ENCODE measurements at places on chromosomes 3 and 15.

- peak; percentile 33 for DNase-seq
Measured at GRCh38 chr3:150761831-150762661, 923 bp downstream of the SIAH2 start.

DNA sequence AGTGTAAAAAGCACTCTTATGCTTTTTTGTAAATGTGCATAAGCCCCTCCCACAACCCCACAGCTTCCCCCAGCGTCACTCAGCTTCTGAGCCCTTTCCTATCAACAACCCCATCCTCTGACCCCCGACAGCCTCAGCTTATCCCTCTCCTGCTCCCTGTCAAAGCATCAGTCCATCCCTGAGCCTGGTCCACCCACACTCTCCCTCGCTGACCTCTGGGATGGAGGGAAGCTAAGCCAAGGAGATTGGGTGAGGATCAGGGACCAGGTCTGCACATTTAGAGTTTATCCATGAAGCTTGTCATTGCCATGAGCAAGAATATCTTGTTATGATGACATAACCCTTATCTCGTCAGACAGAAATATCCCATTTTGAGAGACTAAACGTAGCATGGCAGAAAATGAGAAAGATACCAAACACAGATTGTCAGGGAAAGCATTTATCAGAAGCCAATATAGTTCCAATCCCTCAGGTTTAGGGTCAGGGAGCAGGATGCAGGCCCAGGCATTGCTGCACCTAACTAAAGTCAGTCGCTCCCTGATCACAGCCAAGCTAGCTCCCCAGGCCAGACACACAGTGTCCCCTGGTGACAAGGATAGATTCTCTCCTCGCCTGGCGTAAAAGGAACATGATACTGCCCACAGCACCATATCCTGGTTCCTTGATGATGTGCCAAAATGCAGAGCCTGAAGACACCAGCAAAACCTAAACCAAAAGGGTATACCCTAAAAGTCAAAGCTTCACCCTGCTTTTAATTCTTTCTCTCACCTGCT lies 66.9 kb downstream of the DCLK3 start:
- no peak for DNase-seq

- DNase-seq, result no peak
Measured at GRCh38 chr3:16373341-16373946, 108.4 kb downstream of the OXNAD1 start.

GRCh38 chr15:72117486-72118016 lies 399 bp downstream of the MYO9A start:
- no peak for DNase-seq

- no peak for DNase-seq
Measured at GRCh38 chr3:172040981-172041963, 1.9 kb downstream of the FNDC3B start.

DNA sequence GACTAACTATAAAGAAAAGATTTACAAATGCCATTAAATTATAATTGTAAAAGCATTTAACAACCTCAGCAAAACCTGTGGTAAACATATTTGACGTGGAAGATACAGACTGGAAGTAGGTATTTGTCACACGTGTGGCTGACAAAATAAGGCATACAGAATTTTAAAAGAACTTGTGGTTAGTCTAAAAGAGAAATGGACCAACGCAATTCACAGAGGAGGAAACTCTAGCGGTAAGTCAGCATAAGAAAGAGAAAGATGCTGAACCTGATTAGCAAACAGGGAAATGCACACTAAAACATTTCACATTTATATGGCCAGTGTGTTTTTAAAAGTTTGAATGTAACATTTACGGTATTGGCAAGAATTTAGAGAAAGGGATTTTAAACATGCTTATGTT lies 35.3 kb downstream of the KCNH8 start:
- no peak for DNase-seq

DNA sequence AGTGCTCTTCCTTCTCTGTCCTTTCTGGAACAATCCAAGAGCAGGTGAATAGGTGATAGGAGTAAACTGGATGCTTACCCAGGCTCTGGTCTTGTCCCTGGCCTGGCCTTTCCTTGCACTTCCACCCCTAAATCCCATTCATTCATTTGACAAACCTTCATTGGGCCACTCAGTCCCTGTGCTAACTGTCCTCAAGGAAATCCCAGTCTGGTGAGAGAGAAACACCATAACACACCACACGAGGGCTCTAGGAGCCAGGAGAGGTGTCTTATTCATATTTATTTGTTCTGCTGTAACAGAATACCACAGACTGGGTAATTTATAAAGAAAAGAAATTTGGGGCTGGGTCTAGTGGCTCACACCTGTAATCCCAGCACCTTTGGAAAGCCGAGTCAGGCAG lies 22.8 kb downstream of the EFCC1 start:
- DNase-seq, result no peak

GRCh38 chr3:105513042-105513441 lies 146.3 kb downstream of the ALCAM start:
- DNase-seq, result no peak

- no peak for DNase-seq
Measured at GRCh38 chr15:67267440-67267839, 12.9 kb downstream of the IQCH start.

DNA sequence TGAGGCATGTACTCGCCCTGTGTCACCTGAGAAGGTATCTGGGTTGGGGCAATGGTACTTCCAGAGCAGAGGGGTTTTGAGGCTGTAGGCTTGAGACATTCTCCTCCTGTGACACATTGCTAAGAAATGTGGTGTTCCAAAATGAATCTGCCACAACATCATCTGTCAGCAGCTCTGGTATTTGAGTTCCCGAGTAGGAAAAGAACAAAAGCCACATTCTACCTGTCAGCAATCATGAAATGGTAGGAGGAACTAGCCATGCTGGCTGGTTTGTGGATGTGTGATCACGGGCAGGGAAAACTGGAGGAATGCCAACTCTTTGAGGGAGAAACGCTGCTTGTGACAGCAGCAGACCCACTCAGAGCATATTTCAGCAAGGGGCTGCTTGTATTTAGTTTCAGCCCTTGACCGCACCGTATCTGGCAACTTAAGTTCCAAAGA lies 579.4 kb upstream of the TBL1XR1 start:
- DNase-seq, result no peak

GRCh38 chr3:178982137-178982536 lies 89.5 kb downstream of the ZMAT3 start:
- no peak for DNase-seq

DNA sequence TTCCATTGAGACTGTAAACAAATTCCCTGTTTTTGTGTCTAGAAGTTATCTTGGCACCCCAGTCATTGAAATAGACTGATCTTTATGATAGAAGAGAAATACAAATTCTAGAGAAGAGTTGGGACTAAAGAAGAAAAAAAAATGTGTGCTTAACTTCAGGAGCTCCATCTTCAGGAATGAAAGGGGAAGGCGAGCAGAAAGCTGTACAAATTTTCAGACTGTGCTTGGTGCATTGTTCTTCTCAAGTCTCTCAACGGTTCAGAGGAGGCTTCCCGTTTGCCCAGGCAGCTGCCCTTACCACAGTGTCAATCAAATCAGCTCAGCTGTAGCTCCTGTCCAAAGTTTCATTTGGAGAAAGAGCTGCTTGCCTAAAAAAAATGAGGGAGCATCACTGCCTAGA lies 41.7 kb downstream of the OXSM start:
- DNase-seq, result no peak

DNA sequence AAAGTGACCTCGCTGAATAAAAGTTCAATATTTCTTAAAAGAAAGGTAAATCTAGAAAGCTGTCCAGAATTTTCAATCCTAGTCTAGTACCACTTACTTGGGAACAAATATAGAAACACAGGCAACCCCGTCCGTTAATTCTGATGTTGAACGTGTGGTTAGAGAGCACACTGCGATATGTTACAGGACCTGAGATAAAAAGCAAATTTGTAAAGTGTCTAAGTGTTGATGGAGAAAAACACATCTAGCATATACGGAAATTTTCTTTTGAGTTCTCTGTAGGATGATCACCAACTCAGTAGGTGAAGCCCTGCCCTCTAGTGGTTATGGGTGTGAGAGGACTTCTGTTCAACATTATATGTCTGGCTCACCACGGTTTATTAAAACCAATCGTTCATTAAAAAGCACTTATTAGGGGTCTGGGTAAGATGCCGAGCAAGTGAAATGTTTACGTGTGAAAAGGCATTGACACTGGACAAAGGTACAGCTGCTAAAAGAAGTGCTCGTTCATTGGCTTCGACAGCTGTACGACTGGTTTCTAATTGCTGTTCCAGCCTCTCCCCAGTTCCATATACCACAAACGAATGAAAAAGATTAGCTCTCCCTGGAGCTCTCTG lies 1.0 kb upstream of the ATP2C1 start:
- peak; percentile 69 for DNase-seq

- DNase-seq, result no peak
Measured at GRCh38 chr3:18825665-18826064, 322.6 kb upstream of the KCNH8 start.

- DNase-seq, result no peak
Measured at GRCh38 chr15:31497838-31498237, 171.2 kb downstream of the KLF13 start.

DNA sequence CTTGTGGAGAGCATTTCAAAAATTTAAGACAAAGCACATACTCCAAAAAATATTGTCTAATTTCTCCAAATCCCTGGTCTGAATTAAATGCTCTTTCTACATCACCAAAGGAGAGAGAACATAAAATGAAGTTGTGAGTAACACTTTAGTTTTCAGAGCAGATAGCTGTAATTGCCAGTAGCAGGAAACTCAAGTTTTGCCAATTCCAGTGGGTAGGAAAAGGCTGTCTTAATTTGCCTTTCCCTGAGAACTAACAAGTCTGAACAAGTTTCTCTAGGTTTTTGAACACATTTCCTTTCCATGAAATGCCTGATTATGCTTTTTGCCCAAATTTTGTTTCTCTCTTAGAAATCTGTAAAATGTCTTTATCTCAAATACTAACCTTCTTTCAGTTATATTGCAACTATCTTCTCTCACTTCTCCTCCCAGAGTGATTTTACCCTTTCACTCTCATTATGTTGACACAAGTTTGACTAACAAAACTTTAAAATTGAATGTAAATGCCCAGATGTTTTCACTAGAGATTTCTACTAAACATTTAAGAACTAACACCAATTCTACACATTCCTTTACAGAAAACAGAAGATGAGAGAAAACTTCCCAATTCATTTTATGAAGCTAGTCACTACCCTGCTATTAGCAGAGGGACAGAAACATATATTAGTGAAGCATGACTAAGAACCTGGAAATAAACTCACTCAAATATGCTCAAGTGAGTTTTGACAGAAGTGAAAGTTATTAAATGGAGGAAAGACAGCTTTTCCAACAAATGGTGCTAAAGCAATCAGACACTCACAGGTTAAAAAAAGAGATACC lies 38.4 kb downstream of the RFX7 start:
- DNase-seq, result no peak
